Lower lobe of right lung (tissue), 2 donors: ENCODE measurements at places on chromosomes 6 and 20. TPM values are rescaled to one million over a fixed set of nuclear protein-coding genes. Genes with fewer than 3 reads are reported as not detected.

The RSPO4 gene
- 5.7 TPM for total RNA-seq

The ABHD16B gene
- total RNA-seq = not detected

The SERAC1 gene
- 7.6 TPM for total RNA-seq

The GPX5 gene
- not detected for total RNA-seq

The LST1 gene
- 127 TPM for total RNA-seq

The GPRC6A gene
- not detected for total RNA-seq

The COL9A3 gene
- total RNA-seq = 0.89 TPM

The SLC22A3 gene
- total RNA-seq = 37.7 TPM

The GPR6 gene
- not detected for total RNA-seq
